ENCODE measurements at places on chromosomes 4 and X.

- no peak for DNase-seq
Observed at GRCh38 chr4:137312257-137312656, 220.0 kb downstream of the PCDH18 start.

GRCh38 chrX:32525234-32525633 is 686.1 kb downstream of the DMD start:
- DNase-seq, result no peak

DNA sequence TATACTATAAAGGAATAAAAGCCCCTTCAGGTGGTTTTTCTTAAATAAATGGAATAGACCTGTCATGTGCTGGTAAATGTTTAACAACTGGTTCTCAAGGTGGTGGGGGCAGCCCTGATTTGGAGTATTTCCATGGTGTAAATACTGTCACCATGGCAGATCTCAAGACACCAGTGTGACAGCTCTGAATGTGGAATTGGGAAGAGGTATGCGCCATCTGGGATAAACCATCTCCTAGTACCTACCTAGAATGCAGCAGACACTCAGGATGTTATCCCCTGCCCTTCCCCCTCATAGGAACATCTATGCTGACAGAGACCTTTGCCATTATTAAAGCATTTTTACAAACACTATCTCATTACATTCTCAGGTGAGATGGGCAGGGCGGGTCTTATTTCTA is 26.4 kb upstream of the TMSB4X start:
- no peak for DNase-seq

GRCh38 chrX:78801522-78801921 is 54.0 kb downstream of the LPAR4 start:
- DNase-seq, result no peak

DNA sequence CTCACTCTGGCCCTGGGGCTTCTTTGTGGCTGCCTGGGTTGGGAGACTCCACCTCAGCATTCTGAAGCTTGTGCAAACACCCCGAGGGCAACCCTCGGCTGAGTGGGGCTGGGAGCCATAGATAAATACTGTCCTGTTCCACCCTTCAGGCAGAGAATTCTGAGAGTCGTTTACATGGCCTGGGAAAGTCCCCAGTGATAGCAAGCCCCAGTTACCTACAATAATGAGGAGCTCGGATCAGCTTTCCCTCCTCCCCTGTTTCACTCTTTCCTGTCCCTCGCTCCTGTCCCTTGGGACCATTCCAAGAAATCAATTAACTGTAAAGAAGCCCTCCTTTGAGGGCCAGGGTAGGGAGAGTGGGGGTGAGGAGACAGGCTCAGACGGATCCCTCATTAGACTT is 31.6 kb upstream of the DDX3X start:
- peak; percentile 6 for DNase-seq

DNA sequence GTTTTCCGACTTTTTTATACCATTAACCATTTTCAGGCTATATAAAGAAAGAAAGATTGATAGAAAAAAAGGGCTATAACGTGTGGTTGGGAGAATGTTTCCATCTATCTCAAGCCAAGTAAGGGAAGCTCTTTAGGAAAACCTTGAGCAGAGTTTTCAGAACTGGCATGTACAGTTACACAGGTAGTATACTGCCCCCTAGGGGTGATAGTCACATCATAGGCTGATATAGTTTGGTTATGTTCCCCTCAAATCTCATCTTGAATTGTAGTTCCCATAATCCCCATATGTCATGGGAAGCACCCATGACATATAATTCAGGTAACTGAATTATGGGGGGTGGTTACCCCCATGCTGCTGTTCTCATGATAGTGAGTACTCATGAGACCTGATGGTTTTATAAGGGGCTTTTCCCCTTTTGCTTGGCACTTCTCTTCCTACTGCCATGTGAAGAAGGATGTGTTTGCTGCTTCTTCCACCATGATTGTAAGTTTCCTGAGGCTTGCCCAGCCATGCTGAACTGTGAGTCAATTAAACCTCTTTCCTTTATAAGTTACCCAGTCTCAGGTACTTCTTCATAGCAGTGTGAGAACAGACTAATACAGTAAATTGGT is 186.8 kb downstream of the TMA16 start:
- DNase-seq, result peak; percentile 3
